ENCODE measurements at places on chromosomes 7 and 10. TPM values are rescaled to one million over a fixed set of nuclear protein-coding genes. Genes with fewer than 3 reads are reported as not detected.

Gene CLCN1
- not detected for total RNA-seq

Gene SERPINE1
- 1,526 TPM for total RNA-seq

Gene PHYHIPL
- not detected for total RNA-seq

Gene COPG2
- 28.7 TPM for total RNA-seq

Gene LRIT1
- total RNA-seq, result not detected

Gene CASD1
- total RNA-seq, result 12.4 TPM

Gene FAM25A
- total RNA-seq, result not detected

Gene AGAP5
- 4.1 TPM for total RNA-seq

Gene MEST
- total RNA-seq, result 248 TPM

Gene FGL2
- total RNA-seq, result 9.8 TPM

Gene GFRA1
- total RNA-seq, result 0.35 TPM

Gene SPDYE3
- not detected for total RNA-seq

Gene ABCB4
- total RNA-seq, result 0.12 TPM

Gene ADAM12
- total RNA-seq, result 56.4 TPM

Gene GPC2
- total RNA-seq, result 1.4 TPM

Gene SPDYE2
- 0.12 TPM for total RNA-seq

Gene LRWD1
- 15.2 TPM for total RNA-seq

Gene GUSB
- total RNA-seq, result 28.4 TPM

Gene TRIL
- 1.1 TPM for total RNA-seq

Gene CYP26A1
- 0.08 TPM for total RNA-seq

Gene PPP1R3A
- total RNA-seq, result not detected

Gene COL17A1
- 0.23 TPM for total RNA-seq

Gene SLC18A3
- total RNA-seq, result under 0.01 TPM

Gene KNDC1
- 1.6 TPM for total RNA-seq

Gene ANK3
- 48.9 TPM for total RNA-seq

Gene LRRN3
- 0.47 TPM for total RNA-seq

Gene BTBD16
- not detected for total RNA-seq

Gene NANOS1
- total RNA-seq, result 0.12 TPM

Gene HGF
- total RNA-seq, result 19.5 TPM

Gene PLXNA4
- total RNA-seq, result 23.5 TPM

Gene SFTPD
- total RNA-seq, result 0.15 TPM

Gene CRTAC1
- total RNA-seq, result 0.12 TPM

Gene WIPF3
- not detected for total RNA-seq

Gene CLEC5A
- total RNA-seq, result not detected

Gene HOXA2
- not detected for total RNA-seq

Gene PTPRZ1
- total RNA-seq, result 0.12 TPM

Gene SHH
- total RNA-seq, result not detected

Gene DHX32
- 26.4 TPM for total RNA-seq

Gene PDE6C
- total RNA-seq, result not detected

Gene TYW1B
- 5.0 TPM for total RNA-seq

Gene PTEN
- 235 TPM for total RNA-seq

Gene POLR2J2
- total RNA-seq, result 2.0 TPM

Gene NET1
- 30.7 TPM for total RNA-seq

Gene CPEB3
- total RNA-seq, result 0.68 TPM

Gene KCNMA1
- 9.8 TPM for total RNA-seq

Gene LAMB1
- total RNA-seq, result 535 TPM

Gene ZNF488
- total RNA-seq, result not detected

Gene GHRHR
- not detected for total RNA-seq

Gene MRLN
- total RNA-seq, result not detected

Gene ZKSCAN5
- total RNA-seq, result 8.1 TPM

Gene PCLO
- not detected for total RNA-seq

Gene PLCE1
- 1.3 TPM for total RNA-seq

Gene ASB10
- total RNA-seq, result not detected
